ENCODE measurements at places on chromosomes 1 and 21. TPM values are rescaled to one million over a fixed set of nuclear protein-coding genes. Genes with fewer than 3 reads are reported as not detected.

IGSF9 gene
- 0.51 TPM for total RNA-seq

LAMTOR2 gene
- total RNA-seq: 63.4 TPM

SLAMF9 gene
- total RNA-seq: not detected

AGT gene
- 0.87 TPM for total RNA-seq

ACTN2 gene
- total RNA-seq: 0.49 TPM

MNDA gene
- total RNA-seq: not detected

CAPN8 gene
- 0.28 TPM for total RNA-seq

CA6 gene
- not detected for total RNA-seq

PIP5K1A gene
- total RNA-seq: 78.9 TPM

FAM167B gene
- 1.9 TPM for total RNA-seq

AKNAD1 gene
- total RNA-seq: 0.26 TPM

SPRR2E gene
- not detected for total RNA-seq

HSD3B1 gene
- total RNA-seq: not detected

OR2T27 gene
- total RNA-seq: not detected
